ENCODE measurements at places on chromosomes 2 and 18.

GRCh38 chr2:44786045-44786816 is 155.3 kb upstream of the SIX3 start:
- DNase-seq, result no peak

GRCh38 chr2:218981881-218982585 is 3.0 kb downstream of the FEV start:
- DNase-seq, result no peak

DNA sequence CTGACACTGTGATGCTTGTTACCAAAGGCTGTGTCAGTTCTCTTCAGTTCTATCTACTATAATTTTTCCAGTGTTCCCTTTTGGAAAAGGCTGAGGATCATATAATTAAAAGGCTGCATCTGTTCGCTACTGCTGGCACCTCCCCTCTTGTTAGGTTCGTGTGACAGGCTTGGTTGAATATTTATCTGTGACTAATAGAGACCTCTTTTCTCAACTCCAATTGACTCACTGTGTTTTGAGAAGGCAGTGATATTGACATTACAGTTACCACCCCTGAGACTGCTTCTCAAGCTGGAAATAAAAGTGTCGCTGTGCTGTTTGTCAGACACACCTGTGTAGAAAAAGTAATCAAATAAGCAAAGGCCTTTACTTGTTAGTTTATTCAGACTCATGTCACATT is 205.5 kb upstream of the KCNH7 start:
- no peak for DNase-seq

DNA sequence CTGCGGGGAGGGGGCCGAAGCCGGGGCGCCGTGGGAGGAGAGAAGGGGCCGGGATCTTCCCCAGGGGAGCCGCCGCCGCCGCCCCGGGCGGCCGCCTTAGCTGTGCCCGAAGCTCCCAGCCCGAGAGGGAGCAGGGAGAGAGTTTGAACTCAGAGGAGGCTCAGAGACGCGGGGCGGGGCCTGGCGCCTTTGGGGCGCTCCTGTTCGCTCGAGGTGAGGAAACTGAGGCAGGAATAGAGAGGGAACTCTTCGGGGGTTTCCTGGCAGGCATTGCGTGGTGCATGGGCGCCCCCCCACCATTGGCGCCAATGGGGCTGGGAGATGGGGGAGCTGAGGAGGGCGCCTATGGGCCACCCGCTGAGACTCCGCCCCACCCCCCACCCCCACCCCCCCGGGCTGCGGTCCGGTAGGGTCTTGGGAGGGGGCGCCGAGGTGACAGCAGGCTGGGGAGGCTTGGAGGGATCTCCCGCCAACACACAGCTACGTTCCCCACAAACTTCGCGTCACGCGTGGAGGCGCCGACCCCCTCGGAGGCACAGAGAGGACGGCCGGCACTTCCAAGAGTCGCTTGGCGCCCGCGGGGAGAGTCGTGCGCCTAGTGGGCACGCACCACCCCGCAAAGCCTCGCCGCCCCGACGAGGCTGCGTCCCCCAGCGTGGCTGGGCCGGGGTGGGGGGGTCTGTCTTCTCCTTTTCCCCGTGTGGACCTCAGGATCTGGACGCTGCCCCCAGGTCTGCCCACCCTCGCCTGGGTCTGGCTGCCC is 680 bp downstream of the CTDSP1 start:
- no peak for DNase-seq

DNA sequence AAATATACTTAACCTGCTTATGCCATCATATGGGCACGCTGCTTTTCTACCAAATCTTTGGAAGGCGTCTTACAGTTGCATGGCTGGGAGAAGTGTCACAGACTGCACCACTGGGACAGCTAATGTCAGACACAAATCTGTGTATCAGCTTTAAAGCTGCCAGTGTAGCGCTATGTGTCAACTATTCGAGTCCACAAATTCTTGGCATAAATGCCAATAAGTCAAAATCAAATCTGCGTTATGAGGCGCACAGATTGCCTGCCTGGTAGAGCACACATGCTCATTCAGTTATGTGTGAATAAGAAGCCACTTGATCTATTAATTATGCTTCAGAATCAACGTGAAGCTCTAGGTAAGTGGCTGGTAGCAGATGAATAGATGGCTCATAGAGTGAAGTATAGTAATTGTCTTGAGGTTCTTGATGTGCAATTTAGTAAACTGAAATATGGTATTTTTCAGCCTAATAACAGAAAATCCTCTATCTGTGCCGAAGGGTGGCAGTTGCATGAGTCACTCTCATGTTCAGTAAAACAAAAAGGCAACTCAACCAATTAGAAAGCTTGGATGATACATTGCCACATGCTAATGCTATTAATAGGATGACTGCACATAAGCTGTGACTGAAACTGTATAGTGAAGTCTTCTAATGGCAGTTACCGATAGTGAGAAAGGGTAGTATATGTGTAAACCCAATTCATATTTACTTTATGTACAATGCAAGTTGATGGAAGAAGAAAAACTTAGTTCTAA is 52.0 kb downstream of the DCC start:
- DNase-seq, result no peak

GRCh38 chr2:106572541-106573450 is 85.6 kb downstream of the CD8B2 start:
- no peak for DNase-seq

GRCh38 chr2:67684991-67685390 is 287.9 kb downstream of the ETAA1 start:
- no peak for DNase-seq

DNA sequence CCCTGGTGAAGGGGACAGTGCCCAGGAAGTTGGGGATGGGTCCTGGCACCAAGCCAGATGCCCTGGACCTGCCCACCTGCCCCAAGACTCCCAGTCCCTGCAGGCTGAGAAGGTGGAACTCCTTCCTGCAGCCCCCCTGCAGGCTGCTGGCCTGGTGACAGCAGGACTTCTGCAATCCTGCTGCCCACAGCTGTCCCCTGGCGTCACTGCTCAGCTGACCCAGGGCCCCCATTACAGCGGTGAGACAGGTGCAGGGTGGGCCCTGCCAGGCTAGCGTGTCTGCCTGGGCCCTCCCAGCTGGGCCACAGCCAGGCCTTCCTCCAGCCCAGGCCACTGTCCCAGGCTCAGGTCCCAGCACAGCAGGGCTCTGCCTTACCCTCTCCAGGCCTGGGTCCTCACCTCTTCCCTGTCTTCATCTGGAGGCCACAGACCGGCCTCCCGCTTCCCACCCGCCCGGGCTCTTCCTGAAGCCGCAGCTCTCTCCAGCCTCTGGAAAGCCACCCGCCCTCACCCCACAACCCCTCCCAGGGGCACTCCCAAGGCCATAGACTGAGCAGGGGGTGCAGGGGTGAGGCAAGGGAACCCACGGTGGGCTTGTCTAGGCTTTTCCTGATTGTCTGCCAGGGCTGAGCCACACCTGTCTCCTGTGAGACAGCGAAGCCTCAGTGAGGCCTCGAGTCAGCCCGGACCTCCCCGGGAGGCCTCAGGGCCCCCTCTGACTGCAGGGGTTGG is 8.8 kb upstream of the ERFE start:
- no peak for DNase-seq

- no peak for DNase-seq
These were observed 464.2 kb upstream of the PIK3C3 start for GRCh38 chr18:41490861-41491260.

DNA sequence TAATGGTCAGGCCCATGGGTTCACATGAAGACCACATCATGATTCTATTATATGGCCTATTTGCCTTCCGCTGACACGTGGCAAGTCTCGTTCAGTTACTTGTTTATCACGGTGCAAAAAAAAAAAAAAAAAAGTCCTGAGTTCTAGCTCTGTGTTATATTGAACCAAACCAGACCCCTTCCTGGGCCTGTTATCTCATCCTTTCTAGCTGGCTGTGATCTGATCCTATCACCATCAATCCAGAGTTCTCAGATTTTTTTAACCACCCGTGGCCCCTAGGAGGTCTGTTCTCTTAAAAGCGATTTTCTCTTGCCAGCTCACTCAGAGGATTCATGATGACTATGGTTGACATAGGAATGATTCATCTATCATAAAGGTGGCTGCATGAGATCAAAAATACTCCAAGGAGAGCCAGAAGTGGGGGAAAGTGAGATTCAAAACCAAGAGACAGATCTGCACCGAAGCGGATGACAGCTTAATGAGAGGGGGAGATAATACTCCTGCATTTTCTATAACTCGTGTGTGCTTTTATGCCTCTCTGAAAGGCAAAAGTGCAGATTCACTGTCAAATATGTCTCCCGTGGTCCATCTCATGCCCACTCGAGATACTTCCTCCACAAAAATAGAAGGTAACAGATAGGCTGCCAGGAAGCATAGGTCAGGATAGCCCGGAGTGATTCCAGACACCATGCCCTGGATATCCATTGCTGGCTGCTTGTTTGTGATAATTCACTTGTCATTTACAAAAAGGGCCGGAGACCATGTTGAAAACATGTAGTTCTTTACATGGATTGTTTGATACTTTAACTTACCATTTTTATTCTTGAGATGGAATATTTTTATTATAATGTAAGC is 505.7 kb upstream of the KLHL29 start:
- DNase-seq, result no peak

- DNase-seq, result no peak
These were observed 105.0 kb upstream of the SMAD7 start for GRCh38 chr18:49055754-49056172.
